Activated CD4-positive, alpha-beta T cell treated with anti-CD3 and anti-CD28 coated beads, Interleukin-2, amount 50 U/mL, for 24 hours (primary cell): ENCODE measurements at places on chromosomes 2 and 18.
A peak's percentile ranks its signal among the peaks of the same experiment; 100 is the strongest.

DNA sequence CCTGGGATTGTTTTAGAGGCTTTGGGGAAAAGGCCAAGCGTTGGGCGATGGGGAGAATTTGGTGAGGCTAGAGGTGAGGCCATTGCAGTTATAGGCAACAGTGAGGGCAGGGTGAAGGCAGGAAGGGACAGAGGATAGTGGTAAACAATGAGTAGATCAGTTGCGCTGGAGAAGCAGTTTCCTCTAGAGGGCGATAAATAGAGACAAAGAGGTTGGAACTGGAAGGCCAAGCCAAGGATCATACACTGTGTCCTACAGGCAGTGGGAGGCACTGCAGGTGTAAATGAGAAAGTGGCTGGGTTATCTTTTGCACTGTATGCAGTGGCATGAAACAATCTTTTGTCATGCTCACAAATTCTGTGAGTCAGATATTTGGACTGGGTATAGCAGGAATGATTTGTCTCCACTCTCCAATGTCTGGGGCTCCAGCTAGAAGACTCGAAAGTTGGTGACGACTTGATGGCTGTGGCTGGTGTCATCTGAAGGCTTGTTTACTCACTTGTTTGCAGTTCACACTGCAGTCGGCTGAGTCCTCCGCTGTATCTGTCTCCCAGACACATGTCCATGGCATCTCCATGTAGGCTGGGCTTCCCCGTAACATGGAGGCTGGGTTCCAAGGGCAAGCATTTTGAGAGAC lies 82.1 kb downstream of the TNP1 start:
- peak; percentile 7 for DNase-seq

DNA sequence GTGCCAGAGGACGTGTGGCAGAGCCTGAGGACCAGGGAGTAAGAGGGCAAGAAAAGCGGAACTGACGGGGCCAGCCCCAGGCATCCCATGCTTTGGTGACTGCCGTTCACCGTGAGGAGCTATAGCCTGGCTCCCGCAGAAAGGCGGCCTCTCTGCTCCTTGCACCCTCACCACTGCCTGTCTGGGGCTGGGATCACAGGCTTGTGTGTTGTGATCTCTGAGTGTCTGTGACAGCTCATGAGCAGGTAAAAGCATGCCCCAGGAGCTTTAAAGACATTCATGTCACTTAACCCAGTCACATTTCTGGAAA lies 266.8 kb upstream of the RAB6C start:
- DNase-seq: no peak

- DNase-seq: no peak
Measured at GRCh38 chr2:159713631-159714246, 1.4 kb downstream of the MARCHF7 start.

DNA sequence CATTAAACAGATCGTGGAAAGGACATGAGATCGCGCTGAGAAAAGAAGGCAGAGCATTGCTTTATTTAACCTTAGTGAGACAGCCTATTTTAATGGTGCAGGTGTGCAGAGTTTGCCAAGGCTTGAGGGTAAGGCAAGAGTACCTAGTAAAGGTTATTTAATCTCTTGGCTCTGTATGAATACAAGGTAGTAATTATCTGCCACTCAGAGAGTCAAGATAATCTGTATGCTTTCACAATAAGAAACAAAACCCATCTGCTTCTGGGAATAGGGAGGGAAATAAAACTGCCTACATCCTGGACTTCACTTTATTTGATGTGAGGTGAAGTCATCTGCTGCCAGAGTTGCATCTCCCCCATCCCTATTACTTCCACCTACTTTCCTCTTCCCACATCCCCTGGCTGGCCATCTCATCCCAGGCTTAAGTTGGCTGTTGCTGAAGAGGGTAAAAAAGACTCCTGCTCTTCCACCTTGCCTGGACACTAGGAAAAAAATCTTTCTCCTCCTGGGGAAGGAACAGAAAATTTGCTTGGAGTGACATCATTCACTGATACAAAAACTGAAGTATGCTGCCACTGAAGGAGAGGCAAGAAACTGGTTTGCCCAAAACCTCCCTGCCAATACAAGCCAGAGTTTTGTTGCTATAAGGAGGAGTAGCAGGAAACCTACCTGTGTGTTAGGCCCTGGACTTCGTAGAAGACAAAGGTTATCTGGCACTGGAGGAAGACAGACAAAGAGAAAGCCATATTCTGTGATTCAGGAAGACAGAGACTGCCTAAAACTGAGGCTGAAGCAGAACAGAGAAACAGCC lies 35.8 kb upstream of the ARHGAP25 start:
- DNase-seq: no peak

DNA sequence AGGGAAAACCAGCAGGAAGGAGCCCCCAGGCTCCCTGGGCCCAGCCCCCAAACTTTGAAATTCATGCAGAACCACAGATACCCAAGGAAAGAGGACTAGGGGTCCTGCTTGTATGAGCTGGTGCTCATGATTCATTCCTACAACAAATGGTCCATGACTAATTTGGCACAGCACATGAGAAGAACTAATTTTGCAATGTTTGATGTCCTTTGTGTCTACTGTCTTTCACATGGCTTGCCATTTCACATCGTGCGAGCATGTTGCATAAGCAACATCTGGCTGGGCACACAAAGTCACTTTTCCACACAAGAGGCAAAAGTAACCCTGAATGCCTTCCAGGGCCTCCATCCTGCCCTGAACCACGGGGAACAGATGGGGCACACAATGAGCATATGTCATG lies 149.6 kb upstream of the APCDD1 start:
- DNase-seq: no peak

- DNase-seq: no peak
Measured at GRCh38 chr2:107025869-107026380, 140.0 kb upstream of the ST6GAL2 start.

GRCh38 chr18:39571511-39571910 lies 2005.9 kb upstream of the CELF4 start:
- no peak for DNase-seq

DNA sequence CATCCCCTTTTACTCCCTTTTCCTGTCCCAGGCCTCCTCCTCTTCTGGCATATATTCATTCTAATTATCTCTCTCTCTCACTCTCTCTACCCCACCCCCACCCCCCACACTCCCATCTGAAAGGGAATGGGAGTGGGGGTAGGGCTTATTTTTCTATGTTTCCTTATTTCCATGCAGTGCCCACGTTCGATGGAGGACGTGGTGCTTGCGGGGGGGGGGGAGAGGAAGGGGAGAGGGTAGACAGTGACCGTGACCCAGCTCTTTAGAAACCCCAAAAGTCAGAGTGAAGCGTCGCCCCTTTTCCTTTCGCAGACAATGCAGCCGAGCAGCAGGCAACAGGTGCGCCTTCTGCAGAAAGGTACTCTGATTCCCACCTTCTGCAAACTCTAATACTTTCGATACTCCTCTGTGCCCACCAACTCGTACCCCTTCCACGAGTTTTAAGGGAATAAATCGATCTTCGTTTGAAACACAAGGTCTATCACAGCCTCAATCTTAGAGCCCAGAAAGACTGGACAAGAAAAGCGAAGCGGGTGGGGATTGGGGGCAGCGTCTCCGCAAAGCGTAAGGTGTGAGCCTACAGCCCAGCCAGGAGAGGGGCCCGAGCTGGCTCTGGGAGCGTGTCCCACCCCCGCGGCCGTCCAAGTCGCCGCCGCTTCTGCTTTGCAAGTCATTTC lies 891 bp upstream of the NR4A2 start:
- peak; percentile 46 for DNase-seq
